Thyroid gland (tissue), 4 donors: ENCODE measurements at places on chromosomes 16 and 17. TPM values are rescaled to one million over a fixed set of nuclear protein-coding genes. Genes with fewer than 3 reads are reported as not detected.
A peak's percentile ranks its signal among the peaks of the same experiment; 100 is the strongest.

DNA sequence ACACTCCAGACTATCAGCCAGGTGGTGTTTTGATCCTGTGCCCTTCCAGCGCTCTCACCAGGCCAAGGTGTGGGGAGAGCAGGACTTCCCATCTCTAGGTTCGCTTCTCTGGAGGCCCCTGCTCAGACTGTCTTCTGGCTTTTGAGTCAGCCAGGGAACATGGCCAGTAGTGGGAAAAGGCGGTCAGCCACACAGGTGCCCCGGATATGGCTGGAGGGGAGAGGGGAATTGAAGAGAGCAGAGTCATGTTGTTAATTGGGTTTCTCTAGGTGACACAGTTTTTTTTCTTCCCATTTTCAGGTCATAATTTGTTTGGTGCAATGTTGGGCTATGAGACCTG lies 1.5 kb downstream of the MINK1 start:
- no peak for DNase-seq

DNA sequence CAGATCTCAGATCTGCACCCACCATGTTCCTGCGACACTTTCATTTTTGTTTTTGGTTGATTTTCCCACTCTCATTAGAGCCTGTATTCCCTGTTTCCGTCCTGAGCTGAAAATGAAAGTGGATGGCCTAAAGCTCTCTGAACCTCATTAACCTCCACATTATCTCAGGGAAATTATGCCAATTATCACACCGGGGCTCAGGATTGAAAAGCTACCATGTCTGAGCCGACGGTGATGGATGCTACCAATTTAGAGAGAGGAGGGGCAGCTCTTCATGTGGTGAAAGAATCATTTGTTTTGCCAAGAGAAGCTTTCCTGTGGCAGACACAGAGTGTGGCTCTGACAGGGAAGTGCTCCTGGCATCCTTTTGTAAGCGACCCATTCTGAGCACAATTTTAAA lies 410.4 kb upstream of the CDH11 start:
- no peak for DNase-seq

GRCh38 chr16:86446279-86446678 lies 64.0 kb upstream of the FOXF1 start:
- DNase-seq: no peak

- DNase-seq: no peak
Observed at GRCh38 chr16:86431540-86431939, 78.8 kb upstream of the FOXF1 start.

DNA sequence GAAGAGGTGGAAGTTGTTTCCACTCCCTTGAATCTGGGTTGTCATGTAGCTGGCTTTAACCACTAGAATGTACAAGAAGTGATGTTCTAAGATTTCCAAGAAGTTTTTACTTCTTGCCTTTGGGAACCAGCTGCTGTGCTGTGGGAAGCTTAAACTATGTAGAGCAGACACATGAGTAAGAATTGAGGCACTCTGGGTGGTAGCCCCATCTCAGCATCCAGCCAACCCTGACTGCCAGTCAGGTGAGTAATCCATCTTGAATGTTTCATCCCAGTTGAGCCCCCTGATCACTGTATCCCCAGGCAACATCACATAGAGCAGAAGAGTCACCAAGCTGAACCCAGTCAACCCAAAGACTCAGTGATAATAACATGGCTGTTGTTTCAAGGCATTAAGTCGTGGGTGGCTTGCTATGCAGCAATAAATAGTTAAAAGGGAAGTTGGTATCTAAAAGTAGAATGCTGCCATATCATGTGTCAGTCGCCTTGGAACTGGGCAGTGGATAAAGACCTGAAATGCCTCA lies 62.8 kb upstream of the GPR139 start:
- no peak for DNase-seq

- no peak for DNase-seq
Observed at GRCh38 chr17:7070712-7071111, 9.3 kb downstream of the CLEC10A start.

- DNase-seq: no peak
Observed at GRCh38 chr17:55444471-55445441, 23.1 kb upstream of the MMD start.

DNA sequence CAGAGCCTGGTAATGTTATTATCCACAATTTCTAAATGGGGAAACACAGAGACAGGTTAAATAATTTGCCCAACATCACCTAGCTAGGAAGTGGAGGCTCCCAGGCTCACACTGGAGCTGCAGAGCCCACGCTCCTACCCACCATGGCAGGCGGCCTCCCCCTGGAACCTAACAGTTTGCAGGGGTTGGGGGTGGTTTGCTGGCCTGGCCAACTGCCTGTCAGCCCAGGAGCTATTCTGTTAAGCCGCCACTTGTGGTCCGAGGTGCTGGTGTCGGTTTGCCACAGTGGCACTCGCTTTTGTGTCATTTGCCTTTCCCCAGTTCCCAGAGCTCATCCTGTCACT lies 3.6 kb downstream of the PRCD start:
- no peak for DNase-seq

DNA sequence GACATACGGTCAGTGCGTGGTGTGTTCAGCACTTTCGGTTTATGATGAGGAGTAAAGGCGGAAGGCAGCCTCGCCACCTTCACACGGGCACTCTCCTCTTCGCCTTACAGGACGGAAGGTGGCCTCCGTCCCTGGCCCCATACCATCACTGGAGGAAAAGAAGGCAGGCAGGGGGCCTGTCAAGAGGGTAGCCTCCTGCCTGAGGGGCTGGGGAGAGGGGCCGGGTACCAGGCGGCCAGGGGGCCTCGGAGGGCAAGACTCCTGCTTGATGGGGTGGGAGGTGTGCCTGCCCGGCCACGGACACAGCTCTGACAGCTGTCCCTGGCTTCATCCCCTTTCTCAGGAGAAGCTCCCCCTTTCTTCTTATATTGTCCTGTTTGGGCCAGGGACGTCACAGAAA lies 15.6 kb upstream of the SLC38A8 start:
- DNase-seq: no peak

DNA sequence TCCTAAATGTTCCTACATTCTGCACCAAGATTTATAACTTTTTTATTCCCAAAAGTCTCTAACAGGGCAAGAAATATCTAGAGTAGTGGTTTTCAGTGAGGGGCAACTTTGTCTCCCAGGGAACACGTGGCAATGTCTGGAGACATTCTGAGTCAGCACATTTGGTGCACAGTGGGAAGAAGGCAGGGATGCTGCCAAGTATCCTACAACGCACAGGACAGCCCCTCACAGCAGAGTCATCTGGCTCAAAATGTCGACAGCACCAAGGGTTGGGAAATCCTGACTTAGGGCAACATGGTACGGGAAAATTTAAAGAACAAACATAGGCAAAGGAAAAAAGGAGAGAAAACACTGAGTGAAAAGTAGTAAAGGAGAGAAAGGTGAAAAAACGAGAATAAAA lies 61.8 kb downstream of the SMG6 start:
- DNase-seq: no peak

- DNase-seq: no peak
Observed at GRCh38 chr17:14777291-14777690, 476.4 kb downstream of the HS3ST3B1 start.

DNA sequence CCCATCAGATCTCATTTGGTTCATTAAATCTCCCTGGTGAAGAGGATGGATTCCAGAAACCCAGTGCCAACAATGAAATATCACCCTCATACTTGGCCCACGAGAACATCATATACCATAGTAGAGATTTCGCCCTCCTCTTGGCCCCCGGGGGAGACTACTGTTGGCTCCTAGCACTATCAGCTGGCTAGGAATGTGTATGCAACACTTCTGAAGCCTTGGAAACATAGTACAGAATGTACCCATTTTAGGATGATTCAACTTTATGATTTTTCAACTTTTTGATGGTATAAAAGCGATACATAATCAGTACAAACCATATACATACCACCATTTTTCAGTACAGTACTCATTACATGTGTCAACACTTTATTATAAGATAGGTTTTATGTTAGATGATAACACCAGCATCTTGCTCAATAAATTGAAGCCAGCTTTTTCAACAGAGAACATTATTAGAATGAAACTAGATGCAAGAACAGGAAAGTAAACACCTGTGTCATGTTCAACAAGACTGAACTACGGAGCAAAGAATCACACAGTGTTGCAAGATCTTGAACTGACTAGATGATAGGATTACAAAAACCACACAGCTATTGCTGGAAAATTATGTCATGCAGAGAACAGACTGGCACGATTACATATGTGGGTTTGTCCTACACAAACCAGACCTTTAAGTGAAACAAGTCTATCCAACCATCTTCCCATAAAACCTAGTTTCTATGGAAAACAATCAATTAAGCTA lies 17.2 kb downstream of the RSL1D1 start:
- no peak for DNase-seq

- DNase-seq: peak; percentile 42
Observed at GRCh38 chr17:82106688-82107305, 8.8 kb upstream of the FASN start.

DNA sequence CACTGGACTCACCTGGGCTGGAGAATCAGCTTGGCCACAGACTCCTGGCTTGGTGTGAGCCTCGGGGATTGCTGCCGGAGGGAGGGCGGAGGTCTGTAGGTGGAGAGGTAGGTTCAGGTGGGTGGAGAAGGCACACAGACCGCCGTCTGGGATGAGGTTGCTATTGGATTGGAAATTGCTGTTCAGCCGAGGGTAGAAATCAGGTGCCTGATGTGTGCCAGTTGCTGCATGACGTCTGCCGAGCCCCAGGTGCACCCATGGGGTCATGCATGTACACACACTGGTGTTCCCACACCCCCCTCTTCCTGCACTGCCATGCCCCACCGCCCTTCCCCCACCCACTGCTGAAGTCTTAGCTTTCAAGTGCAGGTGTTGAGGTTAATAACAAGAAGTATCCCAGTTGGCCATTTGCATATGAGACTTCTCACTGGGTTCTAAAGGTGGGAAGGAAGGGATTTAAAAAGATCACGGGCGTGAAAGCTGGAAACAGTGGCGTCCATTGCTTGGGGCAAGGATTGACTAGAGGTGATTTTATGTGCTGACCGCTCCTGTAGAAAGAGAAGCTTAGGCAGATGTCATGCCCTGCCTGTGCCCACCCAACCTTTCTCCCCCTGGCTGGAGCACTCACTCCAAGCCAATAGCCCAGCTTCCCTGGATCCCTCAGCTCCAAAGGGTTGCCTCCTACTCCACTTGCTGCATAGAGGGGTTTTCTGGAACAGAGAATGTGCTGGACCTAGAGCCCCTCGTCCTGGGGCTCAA lies 193.6 kb downstream of the CCDC182 start:
- no peak for DNase-seq

- DNase-seq: no peak
Observed at GRCh38 chr16:68274441-68274840, 10.1 kb downstream of the SLC7A6 start.

GRCh38 chr16:48511716-48512115 lies 98.3 kb downstream of the N4BP1 start:
- no peak for DNase-seq

DNA sequence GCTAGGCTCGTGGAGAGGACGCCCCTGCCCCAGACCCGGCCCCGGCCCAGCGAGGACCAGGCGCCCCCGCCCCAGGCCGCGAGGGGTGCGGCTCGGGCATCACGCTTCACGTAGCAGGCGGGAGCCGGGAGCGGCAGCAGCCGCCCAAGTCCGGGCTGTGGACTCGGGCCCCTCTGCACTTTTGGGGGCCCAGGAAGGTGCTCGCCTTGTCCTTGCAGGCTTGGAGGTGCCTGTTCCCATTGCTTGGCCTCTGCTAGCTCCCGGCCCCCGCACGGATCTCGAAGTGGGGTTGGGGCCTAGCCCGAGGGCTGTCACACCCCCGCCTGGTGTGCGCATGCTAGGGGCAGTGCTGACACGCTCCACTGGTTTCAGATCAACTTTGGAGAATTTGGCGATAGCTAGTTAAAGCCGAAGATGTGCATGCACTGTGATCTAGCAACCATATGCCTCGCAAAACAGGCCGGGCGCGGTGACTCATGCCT lies 55.7 kb downstream of the WSB1 start:
- DNase-seq: peak; percentile 44

The MRPL45 gene
- 26.6 TPM for total RNA-seq

The TMEM88 gene
- 13.4 TPM for total RNA-seq

The TBX6 gene
- 3.3 TPM for total RNA-seq

The TRIM37 gene
- total RNA-seq: 46.8 TPM

The TMED6 gene
- 4.1 TPM for total RNA-seq

The PTX4 gene
- not detected for total RNA-seq

The ABI3 gene
- 4.2 TPM for total RNA-seq

The SKAP1 gene
- 0.94 TPM for total RNA-seq

The TLCD3B gene
- total RNA-seq: not detected

The SMIM36 gene
- total RNA-seq: not detected

The FBXW10B gene
- 11.1 TPM for total RNA-seq

The SRCIN1 gene
- 0.54 TPM for total RNA-seq
